ENCODE measurements at places on chromosomes 6 and 20.

- DNase-seq, result no peak
These were observed 120.4 kb downstream of the SIM1 start for GRCh38 chr6:100344321-100344720.

GRCh38 chr6:12704946-12705345 lies 11.6 kb upstream of the PHACTR1 start:
- no peak for DNase-seq

GRCh38 chr20:23584434-23585199 lies 16.3 kb upstream of the CST9L start:
- DNase-seq, result no peak

- no peak for DNase-seq
These were observed 301.3 kb downstream of the ZNF217 start for GRCh38 chr20:53292347-53292746.

GRCh38 chr20:34328928-34329677 lies 25.9 kb upstream of the AHCY start:
- peak; percentile 47 for DNase-seq

- DNase-seq, result peak; percentile 62
These were observed 207.6 kb downstream of the OGFRL1 start for GRCh38 chr6:71496018-71496721.

DNA sequence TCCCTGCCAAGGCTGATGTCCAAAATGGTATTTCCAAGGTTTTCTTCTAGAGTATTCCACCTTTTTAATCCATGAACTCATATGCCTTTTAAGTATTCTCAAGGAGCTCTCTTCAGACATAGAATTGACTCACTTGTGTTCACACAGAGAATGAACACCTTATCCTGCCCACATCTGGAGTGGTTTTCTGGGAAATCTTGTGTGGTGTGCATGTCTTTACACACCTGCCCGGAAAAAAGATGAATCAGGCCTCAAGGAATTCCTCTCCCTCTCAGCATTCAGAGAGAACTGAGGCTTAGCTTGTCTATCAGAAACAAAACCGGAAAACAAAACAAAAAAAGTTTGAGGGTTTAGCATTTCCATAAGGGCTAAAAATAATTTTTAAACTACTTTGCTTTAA lies 148.8 kb downstream of the TFAP2A start:
- no peak for DNase-seq

DNA sequence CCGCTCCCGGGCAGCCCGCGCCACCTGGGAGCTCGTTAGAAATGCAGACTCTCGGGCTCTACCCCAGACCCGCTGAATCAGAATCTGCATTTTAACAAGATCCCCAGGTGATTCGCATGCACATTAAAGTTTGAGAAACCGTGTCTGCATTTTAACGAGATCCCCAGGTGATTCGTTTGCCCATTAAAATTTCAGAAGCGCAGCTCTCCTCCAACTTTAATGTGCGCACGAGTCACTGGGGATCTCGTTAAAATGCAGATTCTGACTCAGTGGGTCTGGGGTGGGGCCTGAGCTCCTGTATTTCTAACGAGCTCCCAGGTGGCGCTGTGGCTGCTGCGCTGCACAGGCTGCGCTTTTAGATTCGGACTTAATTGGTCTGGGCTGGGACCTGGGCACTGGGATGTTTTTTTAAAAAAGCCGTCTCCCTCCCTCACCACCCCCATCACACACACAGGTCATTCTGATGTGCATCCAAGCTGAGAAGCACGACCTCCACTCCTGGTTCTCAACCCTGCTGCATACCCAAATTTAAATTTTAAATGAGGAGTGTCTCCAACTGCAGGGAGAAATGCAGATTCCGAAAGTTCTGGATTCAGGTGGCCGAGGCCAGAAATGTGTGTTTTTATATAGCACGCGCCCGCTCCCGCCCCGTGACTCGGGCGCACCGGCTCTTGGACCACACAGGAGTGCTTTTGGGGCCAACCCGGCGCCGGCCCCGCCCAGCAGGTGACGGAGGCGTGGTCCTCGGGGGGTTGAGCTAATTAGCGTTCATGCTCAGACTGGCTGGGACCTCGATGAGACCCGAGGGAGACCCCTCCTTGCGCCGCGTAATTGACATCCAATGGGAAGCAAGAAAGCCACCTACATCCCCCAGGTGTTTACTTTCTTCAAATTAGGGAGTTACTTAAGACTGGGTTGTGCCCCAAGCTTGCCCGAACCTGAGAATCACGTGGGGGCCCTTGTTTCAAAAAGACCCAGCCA lies 85.8 kb downstream of the ZFP64 start:
- DNase-seq, result peak; percentile 46

DNA sequence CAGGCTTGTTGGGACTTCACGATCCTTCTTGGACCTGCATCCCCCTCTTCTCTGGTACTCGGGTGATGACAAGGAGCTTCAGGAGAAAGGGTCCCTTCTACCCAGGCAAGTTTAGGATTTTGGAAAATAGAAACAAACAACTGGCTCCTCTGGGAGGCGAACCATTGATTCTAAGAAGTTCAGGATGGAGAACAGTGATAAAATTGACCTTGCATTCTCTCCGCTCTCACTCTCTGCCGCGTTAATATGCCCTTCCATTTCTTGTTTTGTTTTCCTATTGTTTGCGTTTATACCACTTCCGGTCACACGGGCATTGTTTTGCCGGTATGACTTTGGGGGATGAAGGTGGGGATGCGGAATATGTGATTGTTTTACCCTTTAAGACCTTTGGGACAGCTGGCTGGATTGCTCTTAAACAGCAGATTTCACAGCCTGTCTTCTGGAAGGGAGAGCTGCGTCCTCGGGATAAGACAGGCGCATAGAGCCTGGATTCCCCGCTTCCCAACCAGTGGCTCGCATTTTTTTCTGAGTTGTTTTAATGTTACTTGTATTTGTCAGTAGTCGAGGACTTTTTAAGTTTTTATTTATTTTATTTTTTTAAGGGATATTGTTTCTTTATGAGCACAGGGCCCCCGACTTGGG lies 144.3 kb upstream of the ZNF184 start:
- peak; percentile 33 for DNase-seq

GRCh38 chr6:26493258-26493657 lies 6.8 kb upstream of the BTN1A1 start:
- peak; percentile 37 for DNase-seq

GRCh38 chr20:54470697-54471096 lies 4.7 kb upstream of the DOK5 start:
- no peak for DNase-seq

DNA sequence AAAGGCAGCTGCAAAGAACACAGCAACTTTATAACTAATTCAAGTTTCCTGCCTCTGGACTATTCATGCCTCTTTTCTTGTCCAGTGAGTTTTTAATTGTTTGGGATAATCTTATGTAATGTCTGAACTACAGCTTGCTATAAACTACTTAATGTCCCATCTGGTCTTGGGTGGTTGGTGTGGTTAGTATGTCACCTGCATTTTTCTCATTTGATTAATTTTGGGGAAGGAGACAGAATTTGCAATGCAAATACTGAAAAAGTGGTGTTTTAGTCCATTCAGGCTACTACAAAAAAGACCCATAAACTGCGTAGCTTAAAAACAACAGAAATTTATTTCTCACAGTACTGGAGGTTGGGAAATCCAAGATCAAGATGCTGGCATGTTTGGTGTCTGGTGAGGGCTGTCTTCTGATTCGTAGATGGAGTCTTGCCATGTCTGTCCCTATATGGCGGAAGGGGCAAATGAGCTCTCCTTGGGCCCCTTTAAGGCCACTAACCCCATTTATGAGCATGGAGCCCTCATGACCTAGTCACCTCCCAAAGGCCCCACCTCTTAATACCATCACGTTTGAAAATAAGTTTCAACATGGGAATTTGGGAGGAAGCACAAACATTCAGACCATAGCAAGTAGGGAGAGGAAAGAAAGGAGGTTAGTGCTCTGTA lies 22.4 kb downstream of the RNF8 start:
- DNase-seq, result no peak

DNA sequence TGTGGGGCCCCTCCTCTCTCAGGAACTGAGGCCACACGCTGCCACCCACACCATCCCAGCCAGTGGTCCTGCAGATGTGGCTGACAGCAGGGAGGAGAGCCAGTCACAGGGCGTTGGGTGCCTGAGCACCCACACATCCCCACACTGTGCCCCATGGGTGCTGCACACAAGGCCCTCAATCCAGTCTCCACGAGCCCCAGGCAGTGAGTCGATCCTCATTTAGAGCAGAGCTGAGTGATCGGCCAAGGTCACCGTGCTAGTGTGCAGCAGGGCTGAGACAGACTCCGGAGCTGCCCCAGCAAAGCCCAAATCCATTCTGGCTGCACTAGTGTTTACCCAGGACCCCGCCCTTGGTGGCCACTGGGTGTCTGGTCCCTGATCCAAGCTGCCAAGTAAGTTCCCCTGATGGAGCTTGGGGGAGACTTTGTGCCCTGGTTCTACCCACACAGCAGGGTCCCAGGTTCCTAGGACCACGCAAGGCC lies 9.0 kb downstream of the C20orf203 start:
- DNase-seq, result peak; percentile 11

DNA sequence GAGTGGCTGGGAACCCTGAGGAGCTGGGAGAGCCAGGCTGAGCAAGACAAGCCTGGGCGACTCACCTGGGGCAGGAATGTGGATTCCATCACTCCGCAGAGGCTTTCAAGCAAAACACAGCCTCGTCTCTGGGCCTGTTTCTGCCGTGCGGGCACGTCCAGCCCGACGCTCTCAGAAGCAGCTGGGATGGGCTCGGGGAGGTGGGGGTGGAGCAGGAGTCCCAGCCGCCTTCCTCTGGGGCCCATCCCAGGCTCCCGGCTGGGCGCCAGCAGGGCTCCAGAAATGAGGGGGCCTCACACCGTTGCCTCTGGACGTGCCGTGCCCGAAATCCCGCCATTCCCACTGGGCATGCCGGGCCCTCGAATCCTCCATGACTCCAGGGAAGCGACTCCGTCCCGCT lies 8.7 kb upstream of the RPS21 start:
- DNase-seq, result no peak

- DNase-seq, result no peak
These were observed 132.1 kb downstream of the ZDHHC14 start for GRCh38 chr6:157513004-157513603.

DNA sequence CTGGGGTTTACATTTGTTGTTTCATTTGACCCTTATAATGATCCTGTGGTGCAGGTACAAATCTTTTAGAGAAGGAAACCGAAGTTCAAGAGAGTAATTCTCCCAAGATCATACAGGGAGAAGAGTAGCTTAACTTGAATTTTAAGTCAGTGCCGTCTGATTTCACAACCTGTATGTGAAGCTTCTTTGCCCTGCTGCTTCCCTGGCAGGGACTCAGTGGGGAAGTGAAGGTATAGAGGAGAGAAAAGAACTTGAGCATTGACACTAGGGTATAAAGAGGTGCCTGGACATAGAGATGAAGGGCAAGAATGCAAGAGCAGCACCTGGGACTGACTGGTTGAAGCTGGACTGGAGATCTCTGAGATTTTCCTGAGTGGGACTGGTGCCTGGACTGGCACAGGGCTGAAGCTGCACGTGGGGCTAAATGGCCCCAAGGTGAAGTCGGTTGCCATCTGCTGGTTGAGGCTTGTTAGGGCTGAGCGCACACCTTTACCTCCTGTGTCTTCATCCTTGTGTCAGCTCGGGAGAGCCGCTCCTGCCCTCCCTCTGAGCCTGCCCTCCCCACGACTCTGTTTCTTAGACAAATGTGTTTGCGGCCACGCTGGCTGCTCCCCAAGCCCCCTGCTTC lies 41.8 kb downstream of the FARS2 start:
- peak; percentile 36 for DNase-seq
